AG08396 (cell line): ENCODE measurements at places on chromosomes 7 and 10.

- DNase-seq = no peak
Measured at GRCh38 chr10:83706120-83706519, 433.2 kb upstream of the GHITM start.

GRCh38 chr10:5775685-5776084 lies 37.5 kb downstream of the GDI2 start:
- DNase-seq = no peak

- no peak for DNase-seq
Measured at GRCh38 chr7:11570205-11570604, 261.8 kb downstream of the THSD7A start.

GRCh38 chr7:38309555-38309954 lies 36.1 kb upstream of the TARP start:
- DNase-seq = no peak

- no peak for DNase-seq
Measured at GRCh38 chr7:31098642-31099360, 46.7 kb downstream of the ADCYAP1R1 start.

DNA sequence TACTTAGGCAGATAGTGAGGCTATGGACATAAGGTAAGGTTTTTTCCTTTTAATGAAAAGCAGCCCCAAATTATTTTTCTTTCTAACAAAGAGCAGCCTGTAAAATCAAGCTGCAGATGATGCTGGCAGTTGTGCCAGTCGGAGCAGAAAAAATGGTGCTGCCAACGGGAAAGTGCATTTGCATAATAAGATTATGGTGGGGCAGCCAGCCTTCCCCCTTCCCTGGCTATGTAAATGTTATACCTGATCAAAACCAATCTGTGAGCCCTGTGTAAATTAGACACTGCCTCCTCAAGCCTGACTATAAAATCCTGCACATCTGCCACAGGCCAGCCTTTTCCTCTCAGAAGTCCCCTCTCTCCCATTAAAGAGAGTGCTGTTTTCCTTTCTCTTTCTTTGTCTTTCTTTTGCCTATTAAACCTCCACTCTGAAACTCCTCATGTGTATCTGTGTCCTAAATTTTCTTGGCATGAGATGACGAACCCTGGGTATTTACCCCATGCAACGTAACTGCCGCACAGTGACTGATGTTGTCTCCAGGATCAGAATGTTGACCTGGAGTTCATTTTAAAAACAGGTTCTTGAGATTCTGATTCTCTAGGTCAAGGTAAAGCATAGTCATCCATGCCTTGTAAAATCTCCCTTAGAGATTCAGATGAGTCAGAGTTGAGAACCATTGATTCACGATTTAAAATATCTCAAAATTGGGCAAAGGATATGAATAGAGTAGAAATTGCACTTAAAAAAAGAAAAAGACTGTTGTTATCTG lies 167.3 kb upstream of the C1GALT1 start:
- DNase-seq = no peak

- DNase-seq = no peak
Measured at GRCh38 chr7:52502281-52502680, 533.2 kb upstream of the POM121L12 start.

- DNase-seq = no peak
Measured at GRCh38 chr7:77282897-77283296, 83.3 kb upstream of the FGL2 start.

DNA sequence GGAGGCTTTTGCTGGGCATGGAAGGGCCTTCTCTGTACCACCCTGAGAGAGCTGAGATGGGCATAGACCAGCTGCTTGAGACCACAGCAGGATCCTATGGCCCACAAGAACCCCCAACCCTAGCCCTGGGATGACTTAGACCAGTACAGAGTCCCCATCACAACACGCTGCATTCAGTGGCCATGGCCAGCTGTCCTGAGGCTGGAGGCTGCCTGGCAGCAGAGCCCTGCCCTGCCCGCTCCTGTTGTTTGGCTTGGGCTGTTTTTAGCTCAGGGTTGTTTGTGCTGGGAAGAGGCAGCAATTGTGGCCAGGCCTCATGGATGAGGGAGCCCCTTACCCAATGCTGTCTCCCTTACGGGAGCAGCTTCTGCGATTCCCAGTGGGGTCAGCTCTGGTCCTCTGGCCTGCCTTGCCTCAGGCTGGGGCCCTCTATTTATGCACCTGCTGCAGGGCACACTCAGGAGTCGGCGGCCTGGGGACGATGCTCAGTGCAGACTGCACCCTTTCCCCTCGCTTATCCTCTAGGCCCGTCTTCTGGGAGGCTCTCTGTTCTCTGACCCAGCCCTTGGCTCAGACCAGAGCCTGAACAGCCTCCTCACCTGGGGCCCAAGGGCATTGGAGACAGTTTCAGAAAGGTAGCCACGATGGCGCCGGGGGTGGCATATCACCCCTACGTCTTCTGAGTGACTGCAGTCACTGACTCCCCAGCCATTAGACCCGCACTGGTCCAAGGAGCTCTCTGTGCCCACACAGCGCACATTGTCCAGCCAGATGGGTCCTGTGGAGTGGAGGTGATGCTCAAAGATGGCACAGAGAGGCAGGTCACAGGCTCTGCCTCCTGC lies 6.3 kb downstream of the LOXL4 start:
- no peak for DNase-seq

DNA sequence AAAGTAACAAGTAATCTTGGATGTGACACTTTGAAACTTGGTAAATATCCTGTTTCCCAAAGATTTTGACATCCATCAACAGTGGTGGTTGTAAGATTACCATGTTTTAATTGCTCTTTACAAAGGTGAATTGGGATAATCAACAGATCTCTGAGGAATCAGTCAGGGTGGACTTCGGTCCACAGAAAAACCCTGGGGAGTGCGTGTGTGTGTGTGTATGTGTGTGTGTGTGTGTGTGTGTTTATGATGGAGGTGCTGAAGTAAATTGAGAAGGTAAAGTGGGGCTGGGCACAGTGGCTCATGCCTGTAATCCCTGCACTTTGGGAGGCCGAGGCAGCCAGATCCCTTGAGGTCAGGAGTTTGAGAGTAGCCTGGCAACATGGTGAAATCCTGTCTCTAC lies 12.0 kb upstream of the AUTS2 start:
- no peak for DNase-seq
